ENCODE measurements at places on chromosomes 7 and 10.
A peak's percentile ranks its signal among the peaks of the same experiment; 100 is the strongest.

GRCh38 chr7:131543298-131543697 is 13.1 kb downstream of the PODXL start:
- no peak for DNase-seq
- H3K4me3 ChIP-seq: no peak overlapping the region
- no peaks in the 10 kb centered on the region for H3K36me3 ChIP-seq

DNA sequence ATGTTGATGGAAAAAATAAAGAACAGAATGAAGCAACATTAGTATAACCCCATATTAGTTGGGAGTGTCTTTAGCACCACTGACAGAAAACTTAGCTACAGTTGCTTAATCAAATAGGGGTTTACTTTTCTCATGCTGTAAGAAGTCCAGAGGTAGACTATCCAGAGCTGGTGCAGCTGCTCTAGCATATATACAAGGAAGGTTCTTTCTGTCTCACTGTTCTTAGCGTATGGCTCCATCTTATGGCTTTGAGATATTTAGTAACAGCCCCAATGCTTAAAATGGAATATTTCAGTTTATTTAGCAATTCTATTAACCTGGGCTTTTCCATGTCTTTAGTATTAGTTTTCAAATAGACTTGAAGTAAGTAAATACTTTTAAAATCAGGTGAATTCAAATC is 15.2 kb upstream of the WNT2 start:
- no peaks in the 10 kb centered on the region for H3K27me3 ChIP-seq
- H3K4me3 ChIP-seq: no peak overlapping the region
- H3K4me1 ChIP-seq: no peaks in the 10 kb centered on the region
- DNase-seq: no peak

DNA sequence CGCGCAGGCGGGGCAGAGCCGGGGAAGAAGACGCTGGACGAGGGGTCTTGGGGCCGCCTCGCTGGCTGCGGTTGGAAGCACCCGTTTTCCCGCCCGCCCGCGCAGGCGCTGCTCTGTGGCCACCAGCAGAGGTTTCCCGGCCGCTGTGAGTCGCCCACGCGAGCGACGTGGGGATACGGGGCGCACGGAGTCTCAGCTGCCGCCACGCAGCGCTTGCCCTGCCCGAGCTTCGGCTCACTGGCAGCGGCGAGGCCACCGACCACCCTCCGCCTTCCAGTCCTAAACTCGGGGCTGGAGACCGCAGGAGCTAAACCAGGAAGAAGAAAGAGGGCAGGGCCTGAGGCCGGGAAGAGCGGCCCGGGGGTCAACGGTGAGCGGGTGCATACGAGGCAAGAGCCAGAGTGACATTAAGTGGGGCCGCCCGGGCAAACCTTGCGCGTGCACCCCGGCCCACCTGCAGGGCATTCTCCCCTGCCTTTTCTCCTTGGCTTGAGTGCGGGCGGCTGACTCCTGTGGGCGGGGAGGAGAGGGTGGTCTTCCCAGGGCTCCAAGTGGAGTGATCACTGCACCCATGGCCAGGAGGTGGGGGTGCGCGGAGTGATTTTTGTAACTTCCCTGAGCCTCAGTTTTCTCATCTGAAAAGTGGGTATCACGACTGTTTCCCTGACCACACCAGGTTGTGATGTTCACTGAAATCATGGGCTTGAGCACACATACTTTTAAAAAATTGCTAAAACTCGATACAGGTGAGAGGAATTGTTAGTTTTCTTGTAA is 7.1 kb upstream of the EMX2 start:
- H3K4me3 ChIP-seq: peak overlapping the region; percentile 17
- no peaks in the 10 kb centered on the region for H3K36me3 ChIP-seq
- peaks cover 99% of the 10 kb centered on the region for H3K27me3 ChIP-seq
- H3K4me1 ChIP-seq: peaks cover 10% of the 10 kb centered on the region
- no peak overlapping the region for H3K27ac ChIP-seq

DNA sequence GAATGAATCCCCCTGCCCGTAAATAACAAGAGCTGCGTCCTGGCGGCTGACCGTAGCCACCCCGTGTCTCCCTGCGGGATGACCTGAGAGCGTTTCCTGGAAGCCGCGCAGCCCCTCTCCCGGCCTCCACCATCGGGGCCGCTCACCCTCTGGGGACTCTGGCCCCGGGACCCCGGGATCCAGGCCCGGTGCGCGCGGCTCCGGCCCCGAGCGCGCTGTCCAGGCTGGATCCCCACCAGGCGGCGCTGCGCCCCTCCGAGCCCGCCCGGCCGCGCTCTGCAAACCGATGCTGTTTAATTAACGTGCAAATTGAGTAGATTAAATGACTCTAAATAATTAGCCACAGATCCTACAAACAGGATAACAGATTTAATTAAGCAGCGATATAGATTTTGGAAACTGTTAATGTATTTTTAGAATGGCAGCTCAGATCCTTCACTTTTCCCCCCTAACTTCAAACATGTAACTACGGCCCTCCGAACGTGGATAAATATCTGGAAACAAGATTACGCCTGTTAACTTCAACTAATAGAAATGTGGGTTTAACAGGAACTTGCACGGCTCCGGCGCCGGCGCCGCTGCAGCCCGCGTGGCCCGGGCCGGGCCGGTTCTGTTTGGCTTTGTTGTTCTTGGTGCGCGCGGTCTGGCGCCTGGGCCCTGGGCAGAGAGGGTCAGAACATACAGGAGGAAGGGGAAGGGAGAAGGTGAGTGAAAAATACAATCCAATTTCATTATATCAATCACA is 7.1 kb upstream of the UNCX start:
- no peaks in the 10 kb centered on the region for H3K36me3 ChIP-seq
- H3K4me1 ChIP-seq: peaks cover 8% of the 10 kb centered on the region
- DNase-seq: no peak
- peaks cover 48% of the 10 kb centered on the region for H3K27me3 ChIP-seq
- H3K27ac ChIP-seq: no peak overlapping the region

DNA sequence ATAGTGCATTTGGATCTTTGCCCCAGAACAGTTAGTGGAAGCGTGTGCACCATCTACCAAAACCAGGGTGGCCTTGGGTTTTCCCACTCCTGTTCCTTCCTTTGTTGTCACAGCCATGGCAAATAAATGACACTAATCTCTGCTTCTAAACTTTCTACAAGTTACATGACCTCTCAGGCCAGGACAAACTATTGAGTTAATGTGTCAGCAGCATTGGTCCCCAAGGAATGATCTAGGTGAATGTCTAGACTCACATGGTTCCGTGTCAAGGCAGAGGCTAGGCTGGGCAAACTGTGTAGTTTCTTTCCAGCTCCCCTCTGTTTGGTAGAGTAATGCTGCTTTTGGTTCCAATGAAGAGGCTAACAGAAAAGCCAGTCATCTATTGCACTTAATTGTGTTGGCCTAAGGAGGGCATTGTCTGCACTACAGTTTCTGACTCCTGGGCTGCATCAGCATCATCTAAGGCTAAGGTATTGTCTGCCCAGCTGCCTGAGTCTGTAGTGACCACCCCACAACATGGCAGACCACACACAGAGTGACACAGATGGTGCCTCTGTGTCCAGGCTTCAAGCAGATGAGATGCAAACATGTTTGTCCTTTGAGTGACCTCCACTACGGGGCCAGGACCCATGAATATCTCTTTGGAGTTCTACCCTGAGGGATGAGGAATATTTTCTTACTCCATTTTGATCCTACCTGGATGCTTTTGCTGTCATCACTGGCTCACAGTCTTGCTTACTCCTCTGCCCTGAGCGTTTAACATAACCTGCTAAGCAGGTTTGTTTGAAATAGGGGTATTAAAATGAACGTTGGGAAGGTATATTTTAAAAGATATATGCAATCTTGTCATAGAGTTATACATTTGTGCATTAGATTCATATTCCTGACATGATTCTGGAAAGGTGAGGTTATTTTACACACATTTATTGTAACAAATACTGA is 1.7 kb downstream of the CYP3A4 start:
- H3K27me3 ChIP-seq: no peaks in the 10 kb centered on the region
- no peak overlapping the region for H3K4me3 ChIP-seq
- no peaks in the 10 kb centered on the region for H3K36me3 ChIP-seq
- DNase-seq: no peak
- H3K27ac ChIP-seq: no peak overlapping the region
- H3K4me1 ChIP-seq: no peaks in the 10 kb centered on the region

DNA sequence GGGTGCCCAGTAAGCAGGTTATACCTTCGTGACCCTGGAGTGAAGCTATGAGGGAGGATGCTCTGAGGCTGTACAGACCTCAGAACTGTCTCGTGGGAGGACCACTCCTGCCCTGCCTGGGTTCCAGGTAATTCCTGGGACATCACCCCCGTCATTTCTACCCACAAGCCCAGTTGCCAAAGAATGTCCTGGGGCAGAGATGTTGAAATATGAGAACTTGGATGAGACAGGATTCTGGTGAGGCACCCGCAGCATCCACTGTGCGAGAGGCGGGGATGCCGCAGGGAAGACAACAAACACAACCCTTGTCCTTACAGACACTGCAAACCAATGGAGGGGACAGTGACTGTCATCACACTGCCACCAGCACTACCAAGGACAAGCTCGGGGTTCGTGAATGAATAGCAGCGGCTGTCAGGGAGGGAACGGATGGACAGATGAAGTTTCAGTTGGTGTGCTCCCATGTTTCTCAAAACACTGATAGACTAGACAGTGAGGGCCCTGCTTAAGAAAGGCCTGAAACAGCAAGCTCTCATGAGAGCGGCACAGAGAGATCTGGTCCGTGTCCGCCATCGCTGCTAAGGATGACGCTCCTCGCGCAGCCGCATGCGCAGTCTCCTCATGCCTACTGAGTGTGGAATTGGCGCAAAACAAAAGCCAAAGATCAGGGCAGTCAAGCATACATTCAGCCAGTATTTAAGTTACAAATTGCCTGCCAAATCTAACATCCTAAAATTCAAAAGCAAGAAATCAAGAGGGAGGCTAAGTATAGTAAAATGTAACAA is 82.0 kb upstream of the RHEB start:
- H3K27me3 ChIP-seq: no peaks in the 10 kb centered on the region
- no peak overlapping the region for H3K27ac ChIP-seq

GRCh38 chr10:132707776-132708171 is 78.2 kb downstream of the NKX6-2 start:
- H3K36me3 ChIP-seq: peaks cover 60% of the 10 kb centered on the region
- no peak for DNase-seq
- no peak overlapping the region for H3K27ac ChIP-seq
- H3K27me3 ChIP-seq: no peaks in the 10 kb centered on the region
- no peaks in the 10 kb centered on the region for H3K4me1 ChIP-seq

- H3K4me1 ChIP-seq: peaks cover 9% of the 10 kb centered on the region
- H3K27ac ChIP-seq: no peak overlapping the region
Observed at GRCh38 chr10:88974012-88974411, 16.6 kb upstream of the FAS start.

DNA sequence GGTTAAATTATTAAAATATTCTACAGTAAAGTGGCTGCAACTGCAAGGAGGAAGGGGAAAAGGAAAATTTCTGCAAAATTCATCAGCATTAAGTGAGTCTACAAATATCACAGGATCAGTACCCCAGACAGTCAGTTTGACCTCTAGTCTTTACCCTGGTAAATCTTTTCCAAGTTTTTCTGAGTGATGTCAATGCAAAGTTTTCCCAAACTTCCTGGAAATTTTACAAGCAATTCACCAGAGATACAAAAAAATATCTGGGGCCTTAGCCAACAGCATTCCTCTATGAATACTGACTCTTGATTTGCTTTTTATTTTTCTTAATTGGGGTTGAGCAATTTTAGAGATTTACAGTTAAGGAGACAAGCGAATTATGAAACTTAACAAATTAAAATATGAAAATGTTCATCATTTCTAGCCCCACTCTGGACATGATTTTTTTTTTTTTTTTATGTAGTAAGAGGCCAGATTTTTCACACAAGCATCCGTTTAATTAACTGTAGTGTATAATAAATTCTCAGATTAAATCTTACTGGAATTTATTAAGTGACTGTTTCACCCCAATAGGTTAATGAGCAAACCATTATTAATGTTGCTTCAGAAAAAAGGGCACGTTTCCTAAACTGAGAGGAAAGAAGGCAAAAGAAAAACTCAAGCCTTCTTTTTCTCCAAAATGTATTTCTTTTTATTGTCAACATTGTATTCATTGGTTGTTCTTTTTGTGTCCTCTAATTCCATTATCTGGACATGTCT is 539.5 kb upstream of the FZD8 start:
- no peak overlapping the region for H3K4me3 ChIP-seq
- no peaks in the 10 kb centered on the region for H3K4me1 ChIP-seq
- no peak overlapping the region for H3K27ac ChIP-seq
- no peaks in the 10 kb centered on the region for H3K27me3 ChIP-seq
- DNase-seq: no peak
- no peaks in the 10 kb centered on the region for H3K36me3 ChIP-seq

GRCh38 chr10:15585303-15585715 is 134.4 kb downstream of the ITGA8 start:
- DNase-seq: no peak
- H3K36me3 ChIP-seq: no peaks in the 10 kb centered on the region
- no peaks in the 10 kb centered on the region for H3K4me1 ChIP-seq
- peaks cover 2% of the 10 kb centered on the region for H3K27me3 ChIP-seq
- no peak overlapping the region for H3K4me3 ChIP-seq
- no peak overlapping the region for H3K27ac ChIP-seq

GRCh38 chr7:151032936-151033863 is 5.0 kb downstream of the ABCB8 start:
- H3K27me3 ChIP-seq: no peaks in the 10 kb centered on the region
- no peak for DNase-seq
- no peak overlapping the region for H3K27ac ChIP-seq
- no peak overlapping the region for H3K4me3 ChIP-seq
- peaks cover 31% of the 10 kb centered on the region for H3K36me3 ChIP-seq

DNA sequence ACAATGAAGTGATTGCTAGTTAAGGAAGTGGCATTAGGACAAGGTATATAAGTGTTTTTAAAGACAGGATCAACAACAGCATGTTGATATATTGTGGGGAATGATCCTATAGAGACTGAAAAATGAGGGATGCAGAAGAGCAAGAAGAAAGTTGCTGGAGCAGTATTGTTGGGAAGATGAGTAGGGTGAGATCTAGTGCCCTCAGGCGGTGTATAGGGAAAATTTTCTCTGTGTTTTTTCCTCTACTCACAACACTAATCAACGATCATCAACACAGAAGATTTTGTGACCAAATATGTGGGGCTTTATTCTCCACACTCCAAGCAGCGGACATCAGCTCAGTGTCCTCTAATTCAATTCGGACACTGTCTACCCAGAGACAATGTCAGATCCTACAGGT is 9.6 kb upstream of the PTTG1IP2 start:
- DNase-seq: no peak
- no peak overlapping the region for H3K4me3 ChIP-seq
- no peaks in the 10 kb centered on the region for H3K36me3 ChIP-seq
- no peak overlapping the region for H3K27ac ChIP-seq
- H3K4me1 ChIP-seq: peaks cover 6% of the 10 kb centered on the region
